ENCODE measurements at places on chromosomes 11 and 22. TPM values are rescaled to one million over a fixed set of nuclear protein-coding genes. Genes with fewer than 3 reads are reported as not detected.
A peak's percentile ranks its signal among the peaks of the same experiment; 100 is the strongest.

GRCh38 chr11:69359735-69360480 lies 66.0 kb downstream of the MYEOV start:
- no peak for DNase-seq

DNA sequence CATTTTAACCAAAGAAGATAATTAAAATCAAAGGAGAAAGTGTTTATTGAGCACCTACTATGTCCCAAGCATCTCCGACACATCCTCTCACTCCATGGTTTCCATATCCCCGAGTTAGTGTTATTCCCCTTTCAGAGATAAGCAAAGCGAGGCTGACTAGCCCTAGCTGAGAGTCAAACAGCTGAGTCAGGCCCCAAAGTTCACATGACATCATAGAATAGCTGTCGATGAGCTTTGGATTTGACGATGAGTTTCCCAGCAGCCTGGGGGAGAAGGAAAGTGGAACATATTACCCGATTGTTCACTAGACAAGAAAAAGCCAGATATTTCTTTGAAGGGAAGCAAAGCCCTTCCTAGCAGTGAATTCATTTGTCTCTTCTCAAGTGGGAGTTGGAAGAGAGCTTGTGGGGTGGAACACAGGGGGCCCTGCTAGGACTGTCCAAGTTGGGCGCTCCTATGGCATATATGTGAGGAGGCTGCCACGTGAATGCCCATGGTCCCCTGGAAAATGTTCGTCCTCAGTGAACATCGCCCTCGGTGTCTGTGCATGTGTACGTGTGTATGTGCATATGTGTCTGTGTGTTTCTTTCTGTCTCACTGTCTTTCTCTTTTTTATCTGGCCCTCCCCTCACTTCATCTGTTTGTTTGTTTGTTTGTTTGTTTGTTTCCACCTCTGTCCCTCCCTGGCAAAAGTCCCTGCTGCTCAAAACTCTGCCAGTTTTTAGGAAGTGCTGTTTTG lies 493 bp upstream of the CYTH4 start:
- DNase-seq, result no peak

GRCh38 chr11:124872280-124872679 lies 7.0 kb downstream of the ROBO3 start:
- DNase-seq, result no peak

- DNase-seq, result peak; percentile 62
Measured at GRCh38 chr22:46007003-46007847, 30.3 kb upstream of the WNT7B start.

DNA sequence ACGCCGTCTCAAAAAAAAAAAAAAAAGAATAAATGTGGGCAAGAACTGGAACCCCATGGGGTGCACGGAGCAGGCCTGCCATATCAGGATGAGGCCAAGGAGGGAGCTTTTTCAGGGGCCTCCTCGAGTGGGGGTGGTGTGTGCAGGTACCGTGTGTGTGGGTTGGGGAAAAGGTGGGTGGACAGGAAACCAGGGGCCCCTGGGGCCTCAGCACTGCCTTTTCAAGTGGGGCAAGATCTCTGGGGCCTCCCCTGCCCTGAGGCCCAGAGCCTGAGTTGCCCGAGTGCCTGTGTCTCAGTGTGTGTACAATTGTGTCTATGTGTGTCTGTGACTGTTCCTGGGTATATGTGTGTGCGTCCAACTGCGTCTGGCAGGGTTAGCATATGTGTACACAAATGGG lies 23.8 kb downstream of the TEF start:
- DNase-seq, result no peak

- no peak for DNase-seq
Measured at GRCh38 chr11:10414181-10414580, 40.9 kb upstream of the AMPD3 start.

DNA sequence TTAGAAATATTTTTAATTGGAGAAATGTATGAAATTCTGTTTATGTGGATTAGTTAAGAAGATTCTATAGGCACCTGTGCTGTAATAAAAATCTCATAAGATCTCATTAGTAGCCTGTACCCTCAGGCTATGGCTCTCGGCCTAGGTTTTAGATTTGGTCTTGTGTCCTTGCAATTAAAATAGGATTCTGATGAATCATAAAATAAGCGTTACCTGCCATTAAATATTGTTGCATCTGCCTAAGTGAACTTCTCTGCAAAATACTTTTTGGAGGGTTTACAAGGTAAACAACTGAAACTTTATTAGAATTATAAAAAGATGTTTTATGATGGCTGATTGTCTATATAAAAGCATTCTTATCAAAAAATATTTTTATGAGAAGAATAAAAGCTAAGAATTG lies 804.1 kb upstream of the ANO3 start:
- no peak for DNase-seq

GRCh38 chr11:94449437-94449836 lies 44.2 kb downstream of the MRE11 start:
- no peak for DNase-seq

- no peak for DNase-seq
Measured at GRCh38 chr11:120335556-120335907, 681 bp upstream of the ARHGEF12 start.

GRCh38 chr11:69642549-69642912 lies 1.6 kb downstream of the CCND1 start:
- no peak for DNase-seq

- DNase-seq, result no peak
Measured at GRCh38 chr11:118059246-118059940, 17.5 kb upstream of the TMPRSS4 start.

GRCh38 chr11:34049028-34049427 lies 2.5 kb upstream of the CAPRIN1 start:
- DNase-seq, result no peak

Gene RIMBP3C
- 3.6 TPM for total RNA-seq

Gene HBB
- not detected for total RNA-seq

Gene PHETA2
- not detected for total RNA-seq

Gene OR51E2
- not detected for total RNA-seq

Gene FKBP2
- total RNA-seq, result 24.2 TPM

Gene RASL10A
- total RNA-seq, result not detected

Gene ALG8
- total RNA-seq, result 27.6 TPM

Gene SLC17A6
- not detected for total RNA-seq
